ENCODE measurements at places on chromosomes 1 and 21. TPM values are rescaled to one million over a fixed set of nuclear protein-coding genes. Genes with fewer than 3 reads are reported as not detected.

The RNU1-3 gene
- total RNA-seq = 2,189 TPM

The CASQ1 gene
- total RNA-seq = not detected

The USH2A gene
- not detected for total RNA-seq

The RUNX1 gene
- 100 TPM for total RNA-seq

The PRRX1 gene
- not detected for total RNA-seq

The CLDN17 gene
- total RNA-seq = not detected

The GNAT2 gene
- total RNA-seq = 0.33 TPM

The AXDND1 gene
- not detected for total RNA-seq

The HJV gene
- total RNA-seq = not detected

The CR2 gene
- total RNA-seq = not detected

The DLGAP3 gene
- 0.54 TPM for total RNA-seq

All from activated CD4-positive, alpha-beta T cell treated with anti-CD3 and anti-CD28 coated beads, Interleukin-2, amount 10 ng/mL, durations not matched to agents 24 days and 14 days (primary cell).